Suppressor macrophage treated with lipopolysaccharide for 4 hours (primary cell): ENCODE measurements at places on chromosomes 7 and 10.

DNA sequence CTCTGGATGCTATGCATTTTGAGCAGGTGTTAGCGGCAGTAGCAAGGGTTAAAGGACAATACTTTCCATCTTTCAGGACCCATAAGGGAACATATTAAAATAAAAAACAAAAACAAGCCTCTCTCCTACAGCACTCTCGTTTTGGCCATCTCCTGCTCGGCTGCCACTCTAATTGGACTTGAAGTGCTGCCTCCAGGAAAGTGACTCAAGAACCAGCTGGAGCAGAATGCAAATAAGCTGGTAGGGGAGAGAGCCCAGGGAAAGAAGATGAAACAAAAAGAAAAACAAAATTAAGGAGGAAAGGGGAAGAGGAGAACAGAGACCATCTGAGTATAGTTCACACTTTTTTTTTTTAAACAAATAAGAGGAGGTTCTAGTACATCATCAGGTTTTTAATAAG lies 65.6 kb downstream of the HBP1 start:
- DNase-seq, result no peak

DNA sequence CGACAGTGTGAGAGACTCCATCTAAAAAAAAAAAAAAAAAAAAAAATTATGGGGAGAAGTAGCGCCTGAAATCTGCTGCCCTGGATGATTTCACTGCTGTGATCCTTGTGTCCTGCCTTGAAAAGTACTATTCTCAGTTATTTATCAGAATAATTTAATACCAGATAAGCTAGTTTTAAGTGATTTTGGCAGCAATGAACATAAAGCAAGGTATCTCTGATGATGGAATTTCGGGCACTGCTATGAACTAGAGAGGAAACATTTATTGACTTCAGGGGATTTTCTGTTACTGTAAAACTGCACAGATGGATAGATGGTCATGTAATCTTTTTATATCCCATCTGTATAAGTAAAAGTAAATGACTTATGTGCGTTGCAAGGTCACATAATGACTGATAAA lies 619.1 kb upstream of the ANKRD30A start:
- DNase-seq, result no peak

DNA sequence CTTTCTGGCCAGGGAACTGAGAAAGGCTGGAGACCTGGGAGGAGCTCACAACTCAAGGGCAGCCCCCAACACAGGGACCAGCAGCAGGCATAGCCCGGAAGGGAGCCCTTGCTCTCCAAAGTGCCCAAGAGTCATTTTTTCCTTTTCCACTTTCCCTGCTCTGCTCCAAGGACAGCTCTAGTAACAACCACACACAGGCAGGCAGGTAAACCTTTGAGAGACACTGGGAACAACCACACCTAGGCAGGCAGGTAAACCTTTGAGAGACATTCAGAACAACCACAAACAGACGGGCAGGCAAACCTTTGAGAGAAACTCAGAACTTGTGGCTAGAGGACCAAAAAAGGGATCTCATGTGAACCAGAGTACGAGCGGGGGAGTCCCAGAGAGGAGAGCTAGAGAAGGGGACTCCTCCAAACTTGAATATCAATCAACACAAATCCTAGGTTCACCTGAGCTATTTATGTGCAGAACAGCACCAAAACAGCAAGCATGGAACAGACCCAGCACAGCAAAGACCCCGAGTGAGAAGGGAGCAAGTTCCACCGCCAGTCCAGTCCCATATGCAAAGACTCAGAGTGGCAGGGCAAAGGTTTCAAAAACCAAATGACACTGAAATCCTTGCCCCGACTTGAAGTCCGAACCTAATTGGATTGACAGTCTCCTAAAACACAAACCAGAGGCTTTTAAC lies 33.6 kb upstream of the GUSB start:
- DNase-seq, result no peak

- no peak for DNase-seq
These were observed 2.5 kb downstream of the SAP25 start for GRCh38 chr7:100570954-100571828.

GRCh38 chr7:83921941-83922607 lies 272.5 kb downstream of the SEMA3A start:
- no peak for DNase-seq

DNA sequence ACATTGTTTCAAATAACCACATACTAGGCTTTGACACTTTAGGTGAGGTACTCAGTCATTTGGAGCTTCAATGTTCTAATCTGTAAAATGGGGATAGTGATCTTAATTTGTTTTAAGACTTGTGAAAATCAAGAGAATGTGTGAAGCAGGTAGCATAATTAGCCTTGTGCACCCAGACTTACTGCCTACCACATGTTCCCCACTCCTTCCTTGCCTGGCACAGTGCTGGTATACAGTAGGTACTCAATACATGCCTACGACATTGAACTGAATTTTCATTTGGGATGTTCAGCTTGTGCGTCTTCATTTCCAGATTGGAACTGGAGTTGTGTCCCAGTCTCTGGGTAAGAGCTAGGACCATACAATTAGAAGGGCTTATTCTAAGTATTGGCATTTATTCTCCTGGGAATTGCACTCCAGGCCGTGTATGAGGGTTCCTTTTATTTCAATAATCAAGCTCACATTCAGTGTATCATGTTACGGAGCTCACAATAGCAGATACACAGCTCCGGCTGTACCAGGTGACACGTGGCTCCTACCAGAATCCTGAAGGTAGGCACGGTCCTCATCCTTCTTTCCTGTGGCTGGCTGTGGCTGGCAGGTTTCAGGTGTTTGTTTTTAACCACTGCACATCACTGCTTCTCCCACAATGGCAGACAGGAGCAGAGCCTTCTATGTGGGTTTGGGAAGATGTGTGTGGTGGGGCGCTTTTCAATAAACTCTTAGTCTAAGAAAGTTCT lies 109.4 kb upstream of the PDCD4 start:
- no peak for DNase-seq

GRCh38 chr10:33795529-33795928 lies 461.1 kb upstream of the NRP1 start:
- no peak for DNase-seq

- no peak for DNase-seq
These were observed 41.6 kb downstream of the XPNPEP1 start for GRCh38 chr10:109881769-109882057.

DNA sequence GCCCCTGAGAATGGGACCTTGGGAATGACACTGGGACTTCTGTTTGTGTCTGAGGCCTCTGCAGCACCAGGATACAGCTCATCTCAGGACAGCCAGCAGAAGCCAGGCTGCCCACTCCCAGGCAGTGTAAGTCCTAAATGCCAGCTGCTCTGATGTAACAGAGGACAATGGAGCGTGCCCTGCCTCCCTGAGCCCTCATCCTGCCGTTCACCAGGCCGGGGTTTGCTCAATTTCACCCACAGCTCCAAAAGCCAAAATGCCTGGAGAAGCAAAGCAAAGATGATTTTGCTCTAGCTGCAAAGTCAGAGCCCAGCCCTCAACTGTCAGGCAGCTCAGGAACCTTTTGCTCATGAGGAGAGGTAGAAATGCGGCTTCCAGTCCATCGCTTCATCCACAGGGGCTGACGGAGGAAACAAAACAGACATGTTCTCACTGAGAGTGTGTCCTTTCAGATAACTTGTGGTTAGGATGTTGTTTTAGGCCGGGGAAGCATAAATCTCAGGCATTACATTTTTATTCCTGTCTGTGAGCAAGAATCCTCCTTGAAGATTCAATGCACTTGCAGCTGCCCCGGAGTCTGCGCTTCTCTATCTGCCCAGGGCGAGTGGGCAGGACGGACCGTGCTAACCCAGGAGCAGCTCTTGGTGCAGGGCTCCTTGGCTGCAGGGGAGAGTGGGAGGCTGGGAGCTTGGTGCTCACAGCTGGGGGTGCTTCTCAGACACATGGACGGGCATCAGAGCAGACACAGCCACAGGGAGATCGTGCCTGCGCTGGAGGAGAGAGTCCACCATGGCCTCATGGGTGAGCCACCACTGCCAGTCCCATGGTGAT lies 83.2 kb upstream of the CHST15 start:
- no peak for DNase-seq

- no peak for DNase-seq
These were observed 145.0 kb upstream of the PRR15 start for GRCh38 chr7:29418651-29419050.

GRCh38 chr7:43768887-43769272 lies 10.4 kb downstream of the BLVRA start:
- DNase-seq, result peak; percentile 28

DNA sequence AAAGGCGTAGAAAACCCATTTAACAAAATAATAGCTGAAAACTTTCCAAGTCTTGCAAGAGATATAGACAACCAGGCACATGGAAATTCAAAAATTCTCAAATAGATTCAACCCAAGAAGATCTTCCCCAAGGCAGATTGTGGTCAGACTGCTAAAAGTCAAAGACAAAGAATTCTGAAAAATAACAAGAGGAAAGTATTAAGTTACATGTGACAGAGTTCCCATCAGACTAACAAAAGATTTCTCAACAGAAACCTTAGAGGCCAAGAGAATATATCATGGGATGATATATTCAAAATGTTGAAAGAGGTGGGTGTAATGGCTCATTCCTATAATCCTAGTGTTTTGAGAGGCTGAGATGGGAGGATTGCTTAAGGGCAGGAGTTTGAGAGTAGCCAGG lies 59.8 kb downstream of the TMEM178B start:
- DNase-seq, result no peak

DNA sequence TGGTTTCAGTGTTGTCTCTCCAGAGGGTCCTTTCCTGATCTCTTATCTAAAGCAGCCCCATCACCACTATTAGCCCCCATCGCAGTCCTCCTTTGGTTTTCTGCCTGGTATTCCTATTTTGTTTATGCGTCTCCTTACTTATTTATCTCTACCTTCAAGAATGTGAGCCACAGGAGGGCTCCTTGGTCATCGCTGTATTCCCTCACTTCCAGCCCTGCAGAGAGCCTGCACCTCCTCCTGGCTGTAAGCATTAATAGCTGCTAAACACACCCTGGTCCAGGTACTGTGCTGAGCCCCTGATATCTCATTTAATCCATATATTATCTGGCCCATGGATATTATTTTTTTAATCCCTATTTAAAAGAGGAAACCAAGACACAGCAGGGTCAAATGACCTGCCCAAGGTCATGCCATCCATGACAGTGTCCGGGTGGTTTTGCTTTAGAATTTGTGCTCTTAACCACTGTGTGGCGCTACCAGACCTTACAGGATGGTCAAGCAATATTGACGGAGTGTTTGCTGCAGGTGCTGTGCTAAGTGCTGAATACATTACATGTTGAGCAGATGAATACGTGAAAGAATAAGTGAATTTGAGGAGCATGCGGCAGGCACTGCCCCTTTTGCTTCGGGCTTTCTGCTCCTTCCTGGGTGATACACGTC lies 227.2 kb downstream of the ADAM12 start:
- no peak for DNase-seq

GRCh38 chr7:41045556-41046123 lies 657.2 kb downstream of the INHBA start:
- no peak for DNase-seq

DNA sequence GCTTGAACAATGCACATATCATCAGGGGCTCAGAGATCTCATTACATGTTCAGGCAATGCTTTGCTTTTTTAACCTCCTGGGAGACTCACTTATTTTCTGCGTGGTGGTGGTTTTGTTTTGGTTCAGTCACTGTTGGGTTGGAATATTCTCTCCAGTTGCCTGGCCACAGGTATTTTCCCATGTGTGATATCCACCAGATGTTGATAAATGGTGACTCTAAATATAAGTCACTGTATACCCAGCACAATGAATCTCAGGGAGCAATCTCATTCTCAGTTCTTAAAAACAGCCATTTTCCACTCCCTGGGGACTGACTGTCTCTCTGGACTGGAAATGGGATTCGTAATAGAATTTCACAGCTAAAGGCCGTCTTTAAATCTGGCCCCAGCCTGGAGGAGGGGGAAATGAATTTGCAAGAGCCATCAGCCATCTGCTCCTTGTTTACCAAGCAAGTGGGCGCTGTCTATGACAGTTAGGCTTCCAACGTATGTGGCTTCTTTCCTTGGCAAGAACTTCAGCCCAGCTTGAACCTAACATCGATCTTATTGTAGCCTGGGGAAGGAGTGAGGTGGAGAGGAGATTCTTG lies 1106.2 kb downstream of the NRG3 start:
- DNase-seq, result no peak

- DNase-seq, result no peak
These were observed 81.7 kb upstream of the MPP7 start for GRCh38 chr10:28384557-28384956.

- DNase-seq, result peak; percentile 70
These were observed 14.5 kb downstream of the VWDE start for GRCh38 chr7:12389089-12389700.

- no peak for DNase-seq
These were observed 19.8 kb upstream of the VWDE start for GRCh38 chr7:12423355-12423996.

DNA sequence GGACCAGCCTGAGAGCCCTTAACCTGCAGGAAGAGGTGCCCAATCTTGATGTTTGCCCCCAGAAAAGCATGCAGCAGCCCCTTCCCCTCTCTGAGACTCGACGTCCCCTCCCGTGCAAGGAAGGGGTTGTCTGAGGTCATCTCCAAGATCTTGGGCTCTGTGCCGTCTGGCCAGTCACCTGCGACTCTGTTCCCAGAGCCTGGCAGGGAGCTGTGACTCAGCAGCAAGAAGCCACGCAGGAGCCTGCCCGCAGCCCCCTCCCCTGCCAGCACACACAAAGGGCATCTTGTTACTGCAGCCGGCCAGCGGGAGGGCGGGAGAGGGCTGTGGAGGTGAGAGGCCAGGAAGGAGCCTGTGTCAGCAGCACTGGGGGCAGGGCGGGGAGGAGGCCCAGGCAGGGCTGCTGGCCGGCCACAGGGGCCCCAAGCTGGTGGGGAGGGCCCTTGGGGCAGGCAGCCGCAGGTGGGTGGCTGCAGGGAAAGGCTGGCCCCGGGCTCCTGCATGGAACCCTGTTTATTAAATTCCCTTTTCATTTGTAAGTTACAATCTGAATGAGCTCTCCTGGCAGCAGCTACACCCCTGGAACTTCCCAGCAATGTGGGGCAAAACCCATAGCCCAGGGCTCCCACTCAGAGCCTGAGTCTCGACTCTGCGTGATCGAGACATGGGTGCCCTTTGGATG lies 103.7 kb upstream of the ZMIZ1 start:
- DNase-seq, result no peak

GRCh38 chr10:72612203-72612826 lies 13.6 kb downstream of the MICU1 start:
- DNase-seq, result no peak

DNA sequence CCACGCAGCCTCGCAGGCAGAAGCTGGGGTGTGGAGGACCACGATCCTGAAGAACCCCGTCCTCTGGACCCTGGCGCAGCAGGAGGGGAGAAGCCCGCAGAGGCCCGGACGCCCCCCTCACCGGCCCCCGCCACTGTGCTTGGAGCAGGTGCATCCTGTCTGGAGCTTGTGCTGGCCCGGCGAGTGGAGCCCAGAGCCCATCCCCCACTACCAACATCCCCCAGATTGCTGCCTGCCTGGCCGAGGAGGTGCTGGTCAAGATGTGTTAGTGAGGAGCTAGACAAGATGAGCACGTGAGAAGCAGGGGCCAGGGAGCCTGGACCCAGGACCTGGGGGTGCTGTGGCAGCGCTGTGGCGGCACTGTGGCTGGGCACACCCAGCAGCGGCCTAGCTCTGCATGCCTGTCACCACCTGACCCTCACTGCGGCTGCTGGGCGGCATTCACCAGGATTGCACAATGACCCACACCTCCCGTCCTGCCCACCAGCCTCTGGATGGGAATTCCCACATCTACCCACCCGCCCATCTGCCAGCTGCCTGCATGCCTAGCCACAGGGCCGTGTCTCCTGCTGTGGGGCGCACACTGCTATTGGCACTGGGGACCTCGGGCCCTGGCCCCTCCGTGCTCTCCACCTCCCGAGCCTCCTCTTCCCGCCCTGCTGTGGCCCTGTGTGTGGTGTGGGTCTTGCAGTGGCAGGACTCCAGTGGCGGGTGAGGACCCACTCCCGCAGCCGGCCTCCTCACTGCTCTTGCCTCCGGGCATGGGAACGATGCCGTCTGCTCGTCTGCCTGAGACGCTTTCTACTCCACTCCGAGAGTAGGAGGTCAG lies 11.8 kb downstream of the GPR146 start:
- peak; percentile 53 for DNase-seq
